ENCODE measurements at places on chromosomes 1 and 21.

DNA sequence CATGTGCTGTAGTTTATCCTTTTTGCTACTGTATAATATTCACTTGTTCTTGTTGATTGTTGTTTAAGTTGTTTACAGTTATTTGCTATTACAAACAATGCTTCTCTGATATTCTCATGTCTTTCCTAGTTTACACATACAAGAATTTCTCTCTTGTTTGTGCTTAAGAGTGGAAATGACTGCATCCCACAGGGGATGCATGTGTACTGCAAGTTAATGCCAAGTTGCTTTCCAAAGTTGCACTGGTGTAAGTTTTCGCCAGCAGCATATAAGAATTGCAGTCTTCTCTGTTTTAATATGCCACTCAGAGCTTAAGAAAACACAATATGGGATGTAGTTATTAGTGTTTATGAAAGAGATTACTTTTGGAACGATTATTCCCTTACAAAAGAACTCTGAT, 97.7 kb downstream of the NEK7 start:
- no peak for DNase-seq

DNA sequence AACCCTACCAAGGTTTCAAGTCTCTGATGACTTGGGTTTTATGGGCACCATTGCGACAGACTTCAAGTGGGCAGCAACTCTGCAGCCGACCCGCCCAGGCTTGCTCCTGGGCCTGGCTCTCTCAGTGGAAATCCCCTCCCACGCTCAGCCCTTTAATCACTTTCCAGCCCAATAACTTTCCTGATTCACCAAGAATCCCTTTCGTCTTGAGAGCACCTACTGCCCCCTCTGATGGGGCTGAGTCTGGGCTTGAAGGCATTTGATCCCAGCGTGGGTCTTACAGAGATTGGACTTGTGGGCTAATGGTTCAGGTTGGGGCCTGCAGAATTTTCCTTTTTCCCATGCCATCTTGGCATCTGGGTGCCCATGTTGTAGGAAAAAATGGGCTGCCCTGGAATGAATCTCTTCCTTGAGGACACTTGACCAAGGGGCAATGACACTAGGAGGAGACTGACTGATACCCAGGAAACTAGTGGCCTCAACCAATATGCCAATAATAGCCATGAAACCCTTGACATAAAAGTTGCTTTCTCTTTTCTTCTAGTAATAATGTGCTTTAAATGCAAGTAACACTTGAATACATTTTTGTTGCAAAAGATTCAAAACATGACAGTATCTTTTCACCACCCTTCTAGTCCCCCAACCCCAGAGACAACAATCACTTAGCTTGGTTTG, 7.8 kb upstream of the PHLDA3 start:
- DNase-seq, result no peak

DNA sequence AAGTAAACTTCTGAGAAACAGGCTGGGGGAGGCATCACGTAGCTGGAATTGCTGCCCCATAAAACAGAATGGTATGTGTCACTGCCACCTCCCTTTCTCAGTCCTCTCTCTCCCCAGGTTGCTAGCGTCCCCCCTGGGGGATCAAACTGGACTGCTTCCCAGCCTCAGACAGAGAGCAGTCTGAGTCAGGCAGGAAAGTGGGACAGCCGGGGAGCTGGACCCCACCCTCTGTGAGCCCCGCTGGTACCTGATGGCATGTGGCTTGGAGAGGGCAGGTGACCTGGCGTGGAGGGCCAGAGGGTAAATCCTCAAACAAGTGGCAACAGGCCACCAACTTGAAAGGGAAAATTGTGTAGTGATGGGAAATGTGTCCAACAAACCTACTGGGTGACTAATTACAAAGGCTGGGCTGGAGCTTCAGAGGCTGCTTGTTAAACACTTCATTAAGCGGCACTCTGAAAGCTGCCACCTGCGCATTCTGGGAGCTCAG, 1.0 kb upstream of the SFN start:
- no peak for DNase-seq

GRCh38 chr1:184002071-184002470, 35.5 kb downstream of the COLGALT2 start:
- no peak for DNase-seq
